Stimulated activated CD4-positive, alpha-beta T cell treated with anti-CD3 and anti-CD28 coated beads, Interleukin-12 subunit alpha, Interleukin-12 subunit beta, amount 100 ng/mL, for 48 hours (primary cell): ENCODE measurements at places on chromosomes 1 and 21.

DNA sequence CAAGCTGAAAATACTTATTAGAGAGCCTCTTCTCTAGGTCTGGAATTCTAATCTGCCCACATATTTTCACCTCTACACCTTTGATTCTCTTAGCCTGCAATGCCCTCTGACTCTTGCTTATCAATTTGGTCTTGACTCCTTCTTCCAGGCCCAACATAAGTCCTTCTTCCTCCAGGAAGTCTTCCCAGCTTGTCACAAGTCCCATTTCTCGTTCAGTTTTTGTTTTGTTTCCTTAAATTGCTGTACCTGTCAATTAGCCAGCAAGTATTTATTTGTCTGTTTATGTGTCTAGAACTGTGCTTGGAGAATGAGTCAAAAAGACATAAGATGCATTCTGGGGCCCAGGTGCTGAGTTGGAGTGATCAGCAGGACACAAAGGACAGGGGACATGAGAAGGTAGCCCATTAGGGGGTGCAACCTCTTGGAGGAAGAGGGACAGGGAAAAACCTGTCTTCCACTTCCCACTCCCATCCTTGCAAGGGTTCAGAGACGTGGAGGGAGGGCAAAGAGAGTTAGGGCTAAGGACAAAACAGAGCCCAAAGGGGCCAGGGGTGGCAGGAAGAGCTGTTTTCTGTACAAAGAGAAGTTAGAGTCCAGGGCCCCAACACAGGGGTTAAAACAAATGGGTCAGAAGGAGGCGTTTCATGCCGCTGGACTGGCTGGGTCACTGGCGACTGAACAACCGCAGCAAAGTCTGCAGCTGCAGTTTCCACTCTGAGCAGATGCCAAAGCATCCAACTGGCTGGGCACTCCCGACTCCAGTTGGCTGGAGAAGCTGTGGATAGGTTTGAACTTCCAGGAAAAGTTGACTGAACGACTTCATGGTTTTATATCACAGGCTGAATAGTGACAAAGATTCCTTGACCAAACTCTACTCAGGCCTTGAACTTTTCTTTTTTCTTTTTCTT, 10.7 kb upstream of the CNR2 start:
- no peak for DNase-seq

DNA sequence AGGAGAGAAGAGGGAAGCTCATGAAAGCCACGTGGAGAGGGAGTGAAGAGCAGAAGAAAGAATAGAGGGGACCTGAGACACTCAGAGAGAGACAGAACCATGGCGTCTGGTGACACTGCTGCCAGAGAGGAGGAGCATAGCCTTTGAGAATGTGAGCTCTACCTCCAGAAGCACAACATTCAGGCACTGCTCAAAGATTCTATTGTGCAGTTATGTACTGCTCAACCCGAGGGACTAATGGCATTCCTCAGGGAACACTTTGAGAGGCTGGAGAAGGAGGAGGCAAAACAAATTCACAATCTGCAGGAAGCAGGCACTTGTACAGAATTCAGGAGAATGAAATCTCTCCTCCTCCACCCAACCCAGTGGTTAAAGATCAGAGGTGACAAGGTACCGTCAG, 45.1 kb downstream of the BTBD8 start:
- DNase-seq = no peak

GRCh38 chr21:42097860-42098454, 26.8 kb downstream of the UMODL1 start:
- DNase-seq = no peak

DNA sequence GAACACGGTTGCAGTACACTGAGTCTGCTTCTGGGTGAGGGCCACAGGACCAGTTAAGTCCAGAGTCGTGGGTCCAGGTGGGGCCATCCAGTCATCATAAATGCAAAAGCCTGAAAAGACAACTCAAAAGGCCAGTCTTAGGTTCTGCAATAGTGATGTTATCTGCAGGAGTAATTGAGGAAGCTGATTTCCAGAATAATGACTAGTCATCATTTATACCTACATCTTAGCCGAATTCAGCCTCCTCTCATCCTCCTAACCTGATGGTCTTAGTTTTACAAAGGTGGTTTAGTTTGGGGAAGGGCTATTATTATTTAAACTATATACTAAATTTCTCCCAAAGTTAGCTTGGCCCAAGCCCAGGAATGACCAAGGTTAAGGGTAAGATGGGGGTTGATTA, 23.5 kb upstream of the SLC5A9 start:
- no peak for DNase-seq

- DNase-seq = no peak
Measured at GRCh38 chr1:113279776-113280391, 110.4 kb upstream of the MAGI3 start.

GRCh38 chr21:45558044-45558721, 15.9 kb upstream of the SLC19A1 start:
- DNase-seq = no peak

GRCh38 chr1:66371233-66372005, 162.5 kb upstream of the SGIP1 start:
- no peak for DNase-seq

DNA sequence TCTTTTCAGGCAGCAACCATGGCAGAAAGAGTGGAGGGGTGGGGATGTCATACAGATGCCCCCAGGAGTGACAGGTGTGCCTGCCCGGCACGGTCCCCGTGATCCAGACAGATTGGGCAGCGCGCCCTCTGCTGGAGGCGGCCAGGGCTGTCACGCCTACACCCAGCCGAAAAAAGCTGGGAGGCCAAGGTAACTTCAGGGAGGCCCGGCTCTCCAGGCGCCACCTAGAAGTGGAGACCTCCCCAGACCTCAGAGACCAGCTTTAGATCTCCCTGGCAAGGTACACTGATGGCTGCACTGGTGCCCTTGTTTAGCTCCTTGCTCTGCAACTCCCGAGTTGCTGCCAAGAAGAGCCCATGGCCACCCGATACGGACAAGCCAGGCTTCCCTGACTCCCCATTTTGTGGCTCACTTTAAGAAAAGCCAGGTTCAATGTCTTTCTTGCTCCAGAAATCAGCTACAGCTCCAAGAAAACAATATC, 6.6 kb downstream of the GOLT1A start:
- peak; percentile 51 for DNase-seq

DNA sequence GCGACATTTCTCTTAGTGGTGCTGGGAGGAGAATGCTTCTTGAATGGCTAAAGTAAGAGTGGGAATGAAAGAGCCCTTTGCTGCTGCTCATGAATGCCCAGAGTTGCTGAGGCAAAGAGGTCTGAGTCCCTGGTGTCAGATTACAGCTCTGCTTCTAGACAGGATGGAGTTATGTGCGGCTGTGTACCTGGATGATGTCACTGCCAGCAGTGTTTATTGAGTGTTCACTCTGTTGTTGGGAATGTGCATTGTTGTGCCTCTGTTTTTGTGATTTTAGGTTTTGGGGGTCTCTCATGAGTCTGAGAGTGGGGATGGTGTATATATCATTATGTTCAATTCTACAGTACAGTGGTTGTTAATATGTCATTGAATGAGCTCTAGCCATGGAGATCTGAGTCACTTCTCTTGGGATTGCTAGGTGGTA, 2.7 kb downstream of the CDC14A start:
- DNase-seq = no peak

- DNase-seq = no peak
Measured at GRCh38 chr1:118948351-118948750, 39.8 kb downstream of the TBX15 start.

DNA sequence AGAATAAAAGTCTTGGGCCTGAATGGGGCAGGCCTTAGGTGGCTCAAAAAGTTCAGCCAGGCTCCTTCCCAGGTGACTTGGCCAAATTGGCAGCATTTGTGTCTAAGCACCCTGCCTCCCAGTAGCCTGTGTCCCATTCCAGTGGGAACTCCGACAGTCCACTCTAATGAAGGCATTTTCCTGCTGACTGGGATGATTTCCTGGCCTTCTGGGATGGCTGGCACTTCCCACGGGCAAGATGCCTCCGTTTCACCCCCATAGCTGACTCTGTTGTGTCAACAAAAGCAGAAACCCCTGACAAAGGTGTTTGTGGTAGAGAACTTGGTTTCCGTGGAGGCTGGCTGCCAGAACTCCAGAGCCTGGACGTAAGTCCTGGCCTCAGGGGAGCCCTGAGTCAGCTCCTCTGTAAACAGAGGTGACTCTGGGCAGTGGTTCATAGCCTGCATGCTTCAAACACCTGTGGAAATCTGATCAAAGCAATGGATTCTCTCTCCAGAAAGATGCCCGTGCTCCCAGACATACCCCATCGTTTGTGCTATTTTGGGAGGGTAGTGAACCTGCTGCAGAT, 36.6 kb downstream of the WNT3A start:
- DNase-seq = no peak

DNA sequence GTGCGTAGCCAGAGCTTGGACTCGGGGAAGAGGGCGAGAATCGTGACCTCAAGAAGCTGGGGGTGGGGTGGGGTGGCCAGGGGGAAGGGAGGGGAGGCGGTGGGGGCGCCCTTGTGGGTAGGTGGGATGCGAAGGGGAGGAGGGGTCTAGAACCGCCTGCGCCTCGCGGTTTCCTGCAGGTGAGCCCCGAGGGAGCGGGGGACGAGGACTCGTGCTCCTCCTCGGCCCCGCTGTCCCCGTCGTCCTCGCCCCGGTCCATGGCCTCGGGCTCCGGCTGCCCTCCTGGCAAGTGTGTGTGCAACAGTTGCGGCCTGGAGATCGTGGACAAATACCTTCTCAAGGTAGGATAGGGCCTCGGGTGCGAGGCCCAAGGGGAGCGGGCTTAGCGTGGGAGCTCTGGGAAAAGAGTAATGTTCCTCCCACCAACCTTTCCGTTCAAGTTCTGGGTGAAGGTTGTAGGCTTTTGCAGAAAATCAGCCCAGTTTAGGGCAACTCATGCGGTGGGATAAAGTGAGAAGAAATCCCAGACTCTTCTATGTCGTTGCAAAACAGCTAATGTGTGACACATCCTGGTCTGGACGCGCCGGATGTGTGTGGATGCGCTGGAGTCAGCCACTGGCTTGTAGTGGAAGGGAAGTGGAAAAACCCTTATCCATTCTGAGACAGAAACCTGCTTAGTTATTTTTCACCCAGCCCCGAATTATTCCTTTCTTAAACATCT, 2.9 kb downstream of the LHX8 start:
- no peak for DNase-seq

- DNase-seq = no peak
Measured at GRCh38 chr1:54887665-54888071, 673 bp upstream of the DHCR24 start.

DNA sequence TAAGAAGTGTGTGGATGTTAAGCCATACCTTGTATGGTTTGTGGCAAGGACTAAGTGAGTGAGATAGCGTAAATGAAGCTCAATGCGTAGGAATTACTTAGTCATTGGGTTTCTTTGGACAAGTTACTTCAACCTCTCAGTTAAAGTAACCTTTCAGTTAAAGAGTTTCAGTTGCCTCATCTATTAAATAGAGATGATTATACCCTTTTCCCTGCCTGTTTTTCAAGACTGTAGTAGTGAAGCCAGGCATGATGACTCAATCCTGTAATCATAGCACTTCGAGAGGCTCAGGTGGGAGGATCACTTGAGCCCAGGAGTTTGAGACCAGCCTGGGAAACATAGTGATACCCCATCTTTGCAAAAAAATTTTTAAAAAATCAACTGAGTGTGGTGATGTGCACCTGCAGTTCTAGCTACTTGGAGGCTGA, 6.3 kb downstream of the ZMPSTE24 start:
- DNase-seq = no peak

- no peak for DNase-seq
Measured at GRCh38 chr1:176033474-176033873, 173.6 kb downstream of the COP1 start.

DNA sequence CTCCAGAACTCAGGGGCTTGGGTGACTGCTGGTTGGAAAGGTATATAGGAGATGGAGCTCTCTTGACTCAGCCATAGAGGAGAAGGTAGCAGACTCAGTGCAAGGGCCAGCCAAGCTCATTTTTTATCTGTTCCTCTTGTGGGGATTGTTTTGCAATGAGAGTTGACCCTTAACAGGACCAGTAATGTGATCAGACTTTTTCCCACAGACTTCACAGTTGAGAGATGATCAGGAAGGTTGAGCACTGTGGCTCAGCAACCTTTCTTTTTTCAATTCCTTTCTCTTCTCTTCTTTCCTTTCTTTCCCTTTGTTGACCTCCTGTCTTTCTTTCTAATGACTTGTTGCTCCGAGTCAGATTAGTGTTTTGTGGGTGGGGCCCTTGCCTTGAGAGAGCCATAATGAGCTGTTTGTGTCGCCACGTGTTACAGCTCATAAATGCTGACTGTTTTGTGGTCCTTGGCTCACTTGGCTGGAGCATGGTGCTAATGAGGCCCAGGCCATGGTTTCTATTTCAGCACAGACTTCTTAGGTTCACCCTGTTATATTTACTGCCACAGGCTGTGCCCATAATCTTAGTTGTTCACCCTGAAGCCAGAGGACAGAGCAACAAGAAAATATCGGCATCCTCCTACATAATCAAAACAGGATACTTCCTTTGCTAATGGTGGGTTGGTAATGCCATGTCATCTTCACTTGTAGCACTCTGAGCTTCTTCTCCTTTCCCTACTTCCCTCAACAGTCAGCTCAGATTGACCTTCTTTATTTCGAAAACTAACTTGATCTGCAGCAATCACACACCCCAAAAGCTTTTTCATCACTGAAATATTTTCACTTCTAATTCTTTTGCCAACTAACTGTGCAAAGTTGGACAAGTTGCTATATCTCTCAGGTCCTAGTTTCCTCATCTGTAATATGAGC, 13.9 kb downstream of the ADAM30 start:
- no peak for DNase-seq

- no peak for DNase-seq
Measured at GRCh38 chr1:156421939-156422601, 53.1 kb downstream of the RHBG start.

DNA sequence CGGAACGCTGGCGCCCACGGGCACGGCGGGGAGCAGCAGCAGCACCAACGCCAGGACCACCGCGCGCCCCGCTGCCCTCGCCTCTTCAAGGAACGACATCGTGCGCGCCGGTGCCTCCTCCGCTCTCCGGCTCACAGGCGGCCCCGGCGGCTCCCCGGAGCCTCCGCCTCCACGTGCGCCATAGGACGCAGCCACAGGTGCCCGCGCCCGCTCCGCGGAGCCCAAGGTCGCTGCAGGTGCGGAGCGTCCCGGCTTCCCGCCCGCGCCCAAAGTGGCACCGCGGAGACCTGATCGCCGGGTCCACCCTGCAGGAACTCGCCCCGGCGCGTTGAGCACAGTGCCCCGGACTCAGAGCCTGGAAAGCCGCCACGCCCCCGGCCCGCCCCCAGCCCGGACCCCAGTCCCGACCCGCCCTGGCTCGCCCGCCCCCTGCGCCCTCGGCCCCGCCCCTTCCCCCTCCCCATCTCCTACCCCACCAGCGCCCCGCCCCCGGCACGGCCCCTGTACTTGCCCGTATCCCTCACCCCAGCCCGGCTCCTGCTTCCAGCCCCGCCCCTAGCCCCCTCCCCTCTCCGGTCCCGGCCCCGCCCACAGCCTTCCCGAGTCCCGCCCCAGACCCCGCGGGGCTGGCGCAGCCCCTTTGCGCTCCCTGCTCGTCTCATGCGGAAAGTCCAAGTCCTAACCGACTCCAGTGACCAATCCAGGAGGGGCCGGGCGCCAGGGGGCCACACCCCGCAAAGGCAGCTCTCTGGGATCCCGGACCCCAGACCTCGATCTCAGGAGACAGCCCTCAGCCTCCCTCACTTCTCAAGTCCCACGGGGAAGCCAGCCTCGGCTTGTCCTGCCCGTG, at the start of gene MEGF6:
Gene MEGF6 (minus strand): TSS at position 339 of the 850 bp plus-strand sequence. CDS start 240 bp downstream, at position 99.
- DNase-seq = peak; percentile 48

- no peak for DNase-seq
Measured at GRCh38 chr1:14662116-14662515, 63.6 kb downstream of the KAZN start.

GRCh38 chr1:2174348-2175054, 20.1 kb downstream of the FAAP20 start:
- DNase-seq = no peak
